ENCODE measurements at places on chromosomes 3 and 15. TPM values are rescaled to one million over a fixed set of nuclear protein-coding genes. Genes with fewer than 3 reads are reported as not detected.

DNA sequence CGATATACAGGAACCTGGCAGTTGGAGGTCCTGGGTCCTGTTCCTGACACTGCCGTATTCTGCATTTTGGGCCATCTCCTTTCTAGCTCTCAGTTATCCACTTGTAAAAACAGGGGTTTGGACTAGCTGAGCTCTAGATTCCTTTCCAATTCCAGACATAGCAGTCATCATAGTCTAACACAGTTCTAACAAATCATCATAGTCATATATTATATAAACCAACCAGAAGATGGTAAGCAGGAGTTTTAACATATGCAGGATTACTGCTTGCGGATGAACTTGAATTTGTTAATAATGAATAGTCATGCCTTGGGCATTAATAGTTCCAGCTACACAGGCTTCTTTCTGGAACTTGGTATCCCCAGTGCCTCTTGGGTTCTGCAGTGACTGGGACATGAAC, 26.6 kb downstream of the MASP1 start:
- no peak for DNase-seq

CILP gene
- 0.89 TPM for total RNA-seq

DNA sequence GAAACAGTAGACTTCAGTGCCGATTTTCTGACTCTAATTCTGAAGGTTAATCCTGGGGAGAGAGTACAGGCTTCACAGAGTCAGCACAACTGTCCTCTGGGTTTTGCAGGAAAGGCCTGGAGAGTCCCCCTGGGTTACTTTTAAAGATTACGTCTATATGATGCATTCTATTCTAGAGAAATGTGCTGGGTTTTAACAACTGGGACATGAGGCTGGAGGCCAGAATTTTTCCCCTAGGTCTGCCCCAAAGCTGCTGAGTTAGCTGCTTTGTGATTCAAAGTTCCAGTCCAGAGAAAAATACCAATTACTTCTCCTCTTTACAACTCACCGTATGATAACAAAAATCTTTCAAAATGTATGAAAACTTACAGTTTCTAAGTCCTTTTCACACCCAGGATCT, 240.7 kb upstream of the TPRG1 start:
- DNase-seq, result no peak

DNA sequence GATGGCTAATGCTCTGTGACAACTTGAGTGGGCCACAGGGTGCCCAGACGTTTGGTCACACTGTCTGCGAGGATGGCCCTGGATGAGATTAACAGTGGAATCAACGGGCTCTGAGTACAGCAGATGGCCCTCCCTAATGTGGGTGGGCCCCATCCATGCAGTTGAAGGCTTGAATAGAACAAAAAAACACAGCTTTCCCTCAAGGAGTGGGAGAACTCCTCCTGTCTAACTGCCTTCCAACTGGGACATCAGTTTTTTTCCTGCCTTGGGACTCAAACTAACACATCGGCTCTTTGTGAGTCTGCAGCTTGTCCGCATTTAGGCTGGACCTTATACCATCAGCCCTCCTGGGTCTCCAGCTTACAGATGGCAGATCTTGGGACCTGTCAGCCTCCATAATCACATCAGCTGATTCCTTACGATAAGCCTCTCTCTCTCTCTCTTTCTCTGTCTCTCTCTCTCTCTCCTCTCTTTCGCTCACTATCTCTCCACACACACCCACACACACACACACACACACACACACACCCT, 20.8 kb downstream of the FAM174B start:
- no peak for DNase-seq

ZNF620 gene
- 6.1 TPM for total RNA-seq

DNA sequence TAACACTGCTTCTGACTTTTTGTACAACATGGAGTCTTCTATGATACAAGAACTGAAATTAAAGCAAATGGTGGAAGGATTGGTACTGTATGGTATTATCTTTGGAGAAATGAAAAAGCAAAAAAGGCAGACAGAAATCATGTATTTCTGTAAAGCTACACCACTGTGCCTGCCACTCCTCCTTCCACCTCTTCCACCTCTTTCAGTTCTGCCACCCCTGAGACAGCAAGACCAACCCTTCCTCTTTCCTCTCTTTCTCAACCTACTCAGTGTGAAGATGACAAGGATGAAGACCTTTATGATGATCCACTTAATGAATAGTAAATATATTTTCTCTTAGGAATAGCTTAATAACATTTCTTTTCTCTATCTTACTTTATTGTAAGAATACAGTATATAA, 57.0 kb downstream of the CD200 start:
- no peak for DNase-seq

DNA sequence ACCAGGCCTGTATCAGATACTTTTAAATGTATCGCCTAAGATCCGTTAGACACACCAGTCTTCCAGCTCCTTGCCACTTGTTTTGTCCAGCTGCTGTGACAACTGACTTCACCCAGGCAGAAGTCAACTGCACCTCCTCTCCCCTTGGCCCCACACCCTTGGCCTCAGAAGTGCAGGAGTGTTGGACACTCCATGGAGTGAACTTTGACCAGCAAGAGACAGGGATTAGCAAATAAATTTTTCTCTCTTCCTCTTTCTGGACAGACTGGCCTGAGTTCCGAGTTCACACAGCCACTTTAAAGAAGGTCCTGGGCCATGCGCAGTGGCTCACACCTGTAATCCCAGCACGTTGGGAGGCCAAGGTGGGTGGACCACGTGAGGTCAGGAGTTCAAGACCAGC, 2.9 kb upstream of the CLN6 start:
- no peak for DNase-seq

P3H2 gene
- total RNA-seq, result 50.4 TPM

GRCh38 chr3:127085576-127085975, 102.7 kb downstream of the PLXNA1 start:
- DNase-seq, result no peak

All from lung (tissue), 17 donors.